ENCODE measurements at places on chromosomes 2 and 18. TPM values are rescaled to one million over a fixed set of nuclear protein-coding genes. Genes with fewer than 3 reads are reported as not detected.
A peak's percentile ranks its signal among the peaks of the same experiment; 100 is the strongest.

Gene UGT1A4
- not detected for total RNA-seq

DNA sequence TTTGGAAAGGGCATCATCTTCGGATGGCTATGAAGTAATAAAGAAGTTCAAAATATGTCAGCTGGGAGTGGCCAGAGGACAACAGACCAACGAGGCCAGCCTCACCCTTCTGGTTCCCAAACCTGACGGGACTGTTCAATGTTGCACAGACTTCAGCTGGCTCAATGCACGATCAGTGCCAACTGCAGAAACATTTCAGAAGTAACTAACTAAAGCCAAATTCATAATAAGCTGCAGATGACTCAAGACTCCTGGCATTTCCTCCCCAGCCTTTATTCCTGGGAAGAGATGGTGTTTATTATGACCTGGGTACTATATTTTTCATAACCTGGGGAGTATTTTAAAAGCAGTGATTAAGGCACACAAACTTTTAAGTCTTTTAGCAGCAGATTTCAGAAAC, 3.8 kb upstream of the ATP6V1C2 start:
- no peak for DNase-seq

GRCh38 chr2:112529757-112530156, 12.5 kb upstream of the POLR1B start:
- no peak for DNase-seq

- DNase-seq: no peak
These were observed 78.0 kb downstream of the CRIM1 start for GRCh38 chr2:36433311-36434217.

GRCh38 chr2:24521162-24521857, 30.3 kb downstream of the NCOA1 start:
- DNase-seq: no peak

Gene GREB1L
- 1.6 TPM for total RNA-seq

- no peak for DNase-seq
These were observed 285.7 kb upstream of the DCC start for GRCh38 chr18:52054324-52054723.

- DNase-seq: peak; percentile 5
These were observed 89.4 kb downstream of the SCN3A start for GRCh38 chr2:165114346-165114939.

GRCh38 chr2:72694715-72695496, 130.9 kb downstream of the EXOC6B start:
- no peak for DNase-seq

DNA sequence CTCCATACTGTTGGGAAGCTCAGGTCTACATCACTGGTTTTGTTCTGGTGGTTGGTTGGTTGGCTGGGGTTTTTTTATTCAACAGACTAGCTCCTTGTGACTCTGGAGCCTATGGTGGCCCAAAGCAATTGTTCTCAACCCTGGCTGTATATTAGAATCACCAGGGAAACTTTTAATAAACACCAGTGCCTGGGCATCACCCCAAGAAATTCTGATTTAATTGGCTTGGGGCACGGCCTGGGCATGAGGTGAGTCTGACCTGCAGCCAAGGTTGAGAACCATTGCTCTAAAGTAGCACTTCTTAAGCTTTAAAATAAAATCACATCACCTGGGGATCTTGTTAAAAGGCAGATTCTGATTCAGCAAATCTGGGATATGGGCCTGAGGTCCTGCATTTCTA, 184.1 kb downstream of the C1D start:
- no peak for DNase-seq

All from frontal cortex (tissue), 4 donors.